ENCODE measurements at places on chromosomes 4 and X.

- peak; percentile 16 for DNase-seq
Measured at GRCh38 chr4:7539659-7540058, 104.9 kb upstream of the PSAPL1 start.

- DNase-seq = no peak
Measured at GRCh38 chrX:21970326-21970725, 29.8 kb downstream of the SMS start.

GRCh38 chr4:97142893-97143292, 1000.4 kb downstream of the STPG2 start:
- no peak for DNase-seq

DNA sequence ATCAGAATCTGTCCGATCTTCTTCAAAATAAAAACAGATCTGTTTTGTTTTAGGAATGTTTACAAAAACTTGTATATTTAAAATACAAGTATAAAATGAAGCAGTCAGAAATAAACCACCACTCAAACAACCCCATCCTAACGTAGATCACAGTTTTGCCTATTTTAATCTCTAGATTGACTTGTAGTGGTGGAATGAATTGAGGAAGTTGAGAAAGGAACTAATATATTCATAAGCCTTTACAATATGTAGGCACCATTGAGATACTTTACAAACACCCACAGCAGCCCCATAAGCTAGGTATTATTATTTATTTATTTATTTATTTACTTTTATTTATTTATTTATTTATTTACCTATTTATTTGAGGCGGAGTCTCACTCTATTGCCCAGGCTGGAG, 52.3 kb upstream of the KLF3 start:
- DNase-seq = no peak

DNA sequence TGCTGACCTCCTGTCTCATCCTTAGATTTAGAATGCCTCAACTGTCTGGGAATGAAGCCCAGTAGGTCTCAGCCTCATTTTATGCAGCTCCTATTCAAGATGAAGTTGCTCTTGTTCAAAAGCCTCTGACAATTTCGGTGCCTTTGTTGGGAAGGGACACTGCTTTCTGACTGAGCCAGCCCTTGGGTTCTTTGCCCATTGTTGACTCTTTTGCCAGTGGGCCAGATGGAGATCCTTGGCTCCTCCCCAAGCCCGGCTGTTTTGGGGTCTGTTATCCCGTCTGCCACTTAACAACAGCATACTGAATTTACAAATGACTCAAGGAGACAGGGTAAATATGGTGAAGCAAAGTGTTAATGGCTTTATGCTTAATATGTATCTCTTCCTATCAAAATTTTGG, 58.3 kb upstream of the PRKX start:
- no peak for DNase-seq

- peak; percentile 6 for DNase-seq
Measured at GRCh38 chr4:165493359-165493758, 114.6 kb downstream of the CPE start.

DNA sequence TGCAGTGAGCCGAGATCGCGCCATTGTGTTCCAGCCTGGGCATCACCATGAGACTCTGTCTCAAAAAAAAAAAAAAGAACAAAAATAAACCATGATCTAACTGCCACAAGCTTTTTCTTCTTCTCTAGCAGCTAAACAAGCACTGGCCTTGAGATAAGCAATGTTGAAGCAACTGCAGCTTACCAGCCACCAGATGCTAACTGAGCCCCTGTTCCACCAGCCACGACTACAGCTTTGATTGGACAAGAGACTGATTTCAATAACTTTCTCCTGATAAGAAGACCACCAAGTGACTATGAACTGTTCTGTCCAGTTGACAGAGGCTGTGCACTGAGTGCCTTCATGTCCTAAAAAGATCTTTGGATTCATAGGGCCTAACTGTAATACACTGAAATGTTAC, 58.5 kb downstream of the DCTD start:
- no peak for DNase-seq

GRCh38 chrX:106168107-106168506, at the start of gene PWWP3B:
Gene PWWP3B, plus strand, starts transcription at chrX:106168305. Its CDS starts 37,128 bp downstream, at chrX:106205433.
- no peak for DNase-seq

DNA sequence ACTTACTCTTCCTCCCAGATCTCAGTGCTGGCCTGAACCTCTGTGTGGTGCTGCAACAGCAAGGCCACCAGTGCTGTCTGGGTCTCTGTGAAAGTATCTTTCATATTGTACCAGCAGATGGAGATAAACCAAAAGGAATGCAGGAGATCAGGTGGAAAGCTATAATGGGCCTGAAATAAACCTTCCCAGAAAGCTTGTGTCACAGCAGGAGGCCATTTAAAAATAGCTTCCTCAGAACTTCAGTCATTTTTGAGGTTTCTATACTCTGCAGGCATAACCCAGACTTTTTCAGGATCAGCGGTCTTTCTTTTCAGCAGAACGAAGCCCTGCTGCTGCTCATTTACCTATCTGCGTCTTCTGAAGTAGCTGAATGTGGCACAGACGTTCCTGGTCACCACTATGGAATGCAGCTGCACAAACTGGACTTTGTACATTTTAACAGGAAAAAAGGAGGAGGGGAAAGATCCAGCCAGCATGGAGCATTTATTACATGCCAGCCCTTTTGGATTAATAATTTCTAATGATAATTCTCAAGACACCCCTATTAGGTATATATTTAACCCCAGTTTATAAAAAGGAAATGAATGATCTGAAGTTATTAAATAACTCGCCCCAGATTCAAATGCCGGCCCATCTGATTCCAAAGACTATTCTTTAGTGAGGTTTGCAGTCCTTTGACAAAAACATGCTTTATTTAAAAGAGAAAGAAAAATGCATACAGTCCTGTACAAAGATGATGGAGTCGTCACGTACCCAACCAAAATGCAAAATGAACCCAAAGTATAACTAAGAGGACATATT, 119.7 kb downstream of the NFKB1 start:
- DNase-seq = no peak

GRCh38 chrX:52424656-52425055, 55.8 kb downstream of the XAGE2 start:
- DNase-seq = no peak

- no peak for DNase-seq
Measured at GRCh38 chr4:161721947-161722346, 441.9 kb downstream of the FSTL5 start.

DNA sequence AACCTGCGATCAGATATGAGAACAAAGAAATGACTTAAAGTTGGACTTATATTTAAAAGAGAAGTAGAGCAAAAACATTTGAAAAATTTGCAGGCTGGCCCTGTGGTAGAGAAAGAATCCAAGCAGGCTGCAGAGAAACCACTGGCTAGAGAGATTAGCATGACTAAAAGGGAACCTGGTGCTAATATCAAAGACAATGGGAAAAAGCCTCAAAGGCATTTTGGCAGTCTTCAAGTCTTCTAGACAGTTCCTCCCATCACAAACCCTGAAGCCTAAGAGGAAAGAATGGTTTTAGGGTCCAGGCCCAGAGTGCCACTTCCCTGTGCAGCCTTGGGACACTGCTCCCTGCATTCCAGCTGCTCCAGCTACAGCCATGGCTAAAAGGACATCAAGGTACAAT, 33.4 kb downstream of the KCTD8 start:
- no peak for DNase-seq

DNA sequence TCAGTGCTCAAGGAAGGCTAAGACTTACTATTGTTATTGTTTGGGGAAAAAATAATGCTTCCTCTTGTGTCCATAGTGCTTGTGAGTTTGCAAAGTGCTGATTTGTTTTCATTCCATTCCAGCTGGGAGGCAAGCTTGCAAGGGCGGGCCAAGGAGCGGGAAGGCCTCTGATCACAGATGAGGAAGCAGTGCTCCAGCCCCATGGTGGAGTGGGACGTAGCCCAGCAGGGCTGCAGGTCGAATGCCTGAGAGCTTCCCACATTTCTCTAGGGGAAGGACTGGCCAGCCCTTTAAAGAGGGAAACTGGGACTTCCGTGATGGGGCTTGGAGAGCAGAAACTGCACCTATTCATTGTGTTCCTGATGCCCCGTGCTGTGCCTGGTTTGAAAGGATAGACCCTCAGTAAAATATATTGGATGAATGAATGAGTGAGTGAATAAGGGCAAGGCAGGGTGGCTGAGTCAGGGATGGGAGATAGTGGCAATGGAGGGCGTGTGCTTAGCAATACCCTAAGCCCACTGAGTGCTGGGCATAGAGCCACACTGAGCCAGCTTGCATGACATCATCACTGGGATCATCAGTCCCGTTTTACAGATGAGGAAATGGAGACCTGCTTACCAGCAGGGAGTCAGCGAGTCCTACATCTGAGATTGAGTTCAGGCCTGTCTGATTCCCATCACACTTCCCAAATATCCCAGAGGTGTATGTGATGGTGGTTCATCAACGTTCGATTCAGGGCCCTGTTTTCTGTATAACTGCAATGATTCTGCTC, 17.9 kb upstream of the NSG1 start:
- DNase-seq = no peak

DNA sequence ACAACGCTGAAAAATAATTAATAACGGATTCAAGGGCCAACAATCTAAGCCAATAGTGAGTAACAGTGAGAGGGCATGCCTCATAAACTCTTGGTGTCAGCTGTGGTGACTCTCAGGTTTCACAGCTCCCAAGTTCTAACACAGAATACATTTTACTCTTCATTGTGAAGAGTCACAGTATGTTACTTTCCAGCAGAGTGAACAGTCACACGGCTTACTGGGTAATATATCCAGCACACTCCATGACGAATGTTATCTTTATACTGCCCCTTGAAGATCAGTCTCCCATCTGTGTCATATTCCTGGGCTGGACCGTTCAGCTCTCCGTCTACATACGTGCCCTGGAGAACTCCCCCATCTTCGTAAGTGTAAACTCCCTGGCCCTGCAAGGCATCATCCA, 23.1 kb downstream of the SETD7 start:
- DNase-seq = no peak

GRCh38 chr4:163666332-163666873, 171.9 kb downstream of the TMA16 start:
- no peak for DNase-seq

DNA sequence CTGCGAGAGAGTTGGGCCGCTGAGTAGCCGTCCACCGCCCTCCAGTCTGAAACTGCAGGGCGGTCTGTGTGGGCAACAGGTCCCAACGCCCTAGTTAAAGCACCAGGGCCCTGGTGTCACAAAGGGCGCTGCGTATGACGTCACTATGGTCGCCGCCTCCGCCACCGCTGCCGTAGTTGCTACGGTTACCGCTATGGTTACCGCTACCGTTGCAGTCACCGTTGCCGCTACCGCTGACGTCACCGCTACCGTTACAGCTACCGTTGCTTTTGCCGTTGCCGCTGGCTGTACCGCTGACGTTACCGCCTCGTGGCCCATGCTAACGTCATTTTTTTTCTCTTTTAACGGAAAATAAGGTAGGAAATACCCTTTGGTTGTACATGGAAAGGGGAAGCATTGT, at the start of gene PPP1R2C:
Gene PPP1R2C (minus strand): TSS at position 68 of the 400 bp plus-strand sequence. CDS start 84 bp downstream, outside the sequence.
- DNase-seq = no peak

DNA sequence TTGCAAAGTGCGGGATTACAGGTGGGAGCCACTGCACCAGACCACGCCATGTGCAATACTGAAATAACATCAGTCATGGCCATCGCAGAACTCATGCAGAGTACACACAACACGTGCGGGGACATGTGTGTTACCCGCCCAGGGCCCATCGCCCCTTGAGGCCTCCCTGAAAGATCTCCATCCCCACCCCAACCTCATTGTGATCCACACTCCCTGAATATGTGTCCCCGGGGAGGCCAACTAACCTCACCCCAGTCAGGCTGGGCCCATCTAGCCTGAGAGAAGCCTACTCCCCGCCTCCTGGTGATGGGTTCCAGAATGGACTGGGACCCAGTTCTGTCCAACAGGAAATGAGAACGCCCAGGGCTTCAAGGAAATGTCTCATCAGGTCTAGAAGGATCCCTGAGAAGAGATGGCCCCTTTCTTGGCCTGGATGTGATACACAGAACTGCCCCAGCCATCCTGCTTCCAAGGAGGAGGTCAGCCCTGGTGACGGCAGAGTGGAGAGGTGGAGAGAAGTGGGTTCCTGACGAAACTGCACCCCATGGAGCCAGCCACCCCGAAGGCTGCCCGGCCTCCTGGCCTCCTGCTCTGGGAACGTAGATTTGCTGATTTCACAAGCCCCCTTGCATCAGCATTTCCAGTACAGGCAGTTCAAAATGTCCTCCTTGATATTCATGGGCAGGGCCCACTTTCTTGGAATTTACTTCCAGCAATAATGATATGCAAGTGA, 22.5 kb upstream of the CLDN24 start:
- DNase-seq = no peak

GRCh38 chr4:70997546-70997945, 4.1 kb downstream of the DCK start:
- no peak for DNase-seq

DNA sequence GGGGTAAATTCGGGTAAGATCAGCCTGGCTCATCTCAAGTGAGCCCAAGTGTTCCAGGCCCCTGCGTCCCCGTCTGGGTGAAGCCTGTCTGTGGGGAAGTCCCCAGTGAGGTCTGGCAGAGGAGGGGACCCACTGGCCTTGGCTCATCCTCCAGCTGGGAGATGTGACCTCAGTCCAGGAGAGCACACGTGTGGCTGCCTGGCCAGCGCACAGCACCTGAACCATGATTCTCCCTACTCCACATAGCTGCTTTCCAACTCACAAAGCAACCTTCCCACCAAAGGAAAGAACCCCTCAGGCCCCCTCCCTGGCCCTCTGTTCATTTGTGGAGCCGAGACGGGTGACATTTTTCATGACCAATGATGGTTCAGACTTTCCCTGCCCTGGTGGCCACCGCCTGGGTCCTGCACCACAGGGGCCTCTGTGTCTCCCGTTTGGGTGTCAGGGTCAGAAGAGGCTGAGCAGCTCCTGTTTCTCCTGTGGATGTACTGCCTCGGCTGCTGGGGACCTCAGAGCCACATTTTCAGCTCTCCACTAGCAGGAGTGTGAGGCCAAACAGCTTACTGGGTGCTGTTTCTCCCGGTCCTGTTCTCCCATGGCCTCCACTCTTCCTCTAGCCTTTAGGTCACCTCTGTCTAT, 111.4 kb downstream of the CPZ start:
- no peak for DNase-seq
